ENCODE measurements at places on chromosomes 2 and 18.

DNA sequence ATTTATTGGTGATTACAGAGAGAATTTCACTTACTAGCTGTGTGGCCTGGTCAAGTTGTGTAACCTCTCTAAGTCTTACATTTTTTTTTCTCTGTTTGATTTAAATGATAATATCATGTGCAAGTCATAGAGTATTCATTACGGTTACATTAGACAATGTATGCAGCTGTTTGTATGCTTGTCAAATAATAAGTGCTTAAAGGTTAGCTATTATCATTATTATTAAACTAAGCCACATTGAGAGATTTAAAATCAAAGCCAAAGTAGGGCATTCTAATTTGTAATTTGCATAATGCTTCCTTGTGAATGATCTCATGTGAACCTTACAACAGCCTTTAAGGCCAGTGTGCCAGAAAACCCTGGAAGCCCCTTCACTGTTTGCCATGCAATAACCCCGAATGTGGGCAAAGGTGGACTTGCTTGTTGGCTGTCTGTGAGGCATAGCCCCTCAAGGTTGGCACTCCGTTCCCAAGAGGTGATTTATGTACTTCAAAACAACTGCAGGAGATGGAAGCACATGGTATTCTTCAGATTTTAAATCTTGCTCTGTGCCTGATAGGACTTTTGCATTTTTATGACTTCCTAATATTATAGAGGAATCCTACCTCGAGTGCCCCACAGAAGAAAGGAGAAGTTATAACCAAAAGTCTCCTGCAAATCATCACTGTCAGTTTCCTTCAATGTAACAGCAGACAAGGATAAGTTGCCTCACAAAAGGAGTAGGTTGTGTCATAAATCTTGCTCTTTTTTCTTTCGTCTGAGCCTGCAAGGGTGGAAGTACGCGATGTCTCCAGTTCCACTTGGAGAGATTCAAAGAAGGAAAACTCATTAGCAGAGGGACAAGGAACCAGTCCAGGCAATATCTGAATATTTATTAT is 272.0 kb downstream of the TGIF1 start:
- DNase-seq, result no peak

- DNase-seq, result no peak
Measured at GRCh38 chr18:75249672-75250470, 39.3 kb downstream of the TSHZ1 start.

DNA sequence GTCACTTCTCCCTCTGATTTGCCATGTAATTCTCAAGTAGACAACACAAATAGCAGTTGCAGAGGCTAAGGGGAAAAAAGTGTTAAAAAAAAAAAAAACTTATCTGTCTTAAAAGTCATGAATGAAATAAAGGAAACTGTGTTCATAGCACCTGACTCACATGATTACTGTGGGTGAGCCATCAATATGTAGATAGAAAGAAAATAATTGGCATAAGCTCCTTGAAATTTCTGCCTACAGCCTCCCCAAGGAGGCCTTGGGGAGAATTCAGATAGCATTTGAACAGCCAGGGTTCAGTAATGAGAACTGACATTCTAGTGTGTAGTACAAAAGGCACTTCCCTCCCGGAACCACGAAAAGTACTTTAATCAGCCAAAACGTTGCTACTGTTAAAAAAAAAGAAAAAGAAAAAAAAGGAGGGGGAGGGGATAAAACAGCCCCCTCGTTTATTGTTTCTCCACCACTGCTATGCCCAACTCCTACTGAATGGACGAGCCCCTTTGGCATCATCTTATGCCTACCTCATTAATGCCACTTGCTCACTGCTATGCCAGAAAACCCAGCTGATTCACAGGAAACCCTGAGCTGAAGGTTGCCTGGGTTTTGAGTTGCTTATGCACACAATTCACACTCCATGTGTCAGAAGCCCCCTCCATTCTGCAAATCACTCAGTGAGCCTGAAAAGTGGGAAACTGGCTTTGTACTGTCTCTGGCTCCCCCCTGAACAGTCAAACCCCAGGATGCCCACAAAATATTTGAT is 65.5 kb upstream of the KLF7 start:
- no peak for DNase-seq

GRCh38 chr2:217886091-217886490 is 116.7 kb downstream of the TNS1 start:
- DNase-seq, result no peak

GRCh38 chr18:45726603-45727002 is 2.6 kb downstream of the SLC14A1 start:
- DNase-seq, result no peak

DNA sequence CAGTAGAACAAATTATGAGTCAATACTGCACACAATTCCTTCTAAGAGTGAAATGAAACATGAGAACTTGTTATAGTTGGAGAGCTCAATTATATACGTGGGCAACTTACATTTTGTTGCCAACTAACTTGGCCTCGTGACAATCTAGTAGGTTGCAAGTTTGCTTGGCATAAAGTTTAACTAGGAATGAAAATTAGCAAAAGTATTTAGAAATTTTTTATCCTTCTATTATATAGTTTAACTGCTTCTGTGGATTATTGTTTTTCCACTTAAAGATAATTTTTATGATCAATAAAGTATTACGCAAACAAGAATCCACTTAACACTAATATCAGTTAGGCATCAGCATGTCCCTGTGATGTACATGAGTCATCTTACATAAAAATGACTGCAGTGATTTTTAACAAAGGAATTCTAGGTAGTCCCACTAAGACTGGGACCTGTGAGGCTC is 41.1 kb downstream of the FAM124B start:
- no peak for DNase-seq

GRCh38 chr2:70679259-70679658 is 88.7 kb downstream of the ADD2 start:
- DNase-seq, result no peak

GRCh38 chr2:219289537-219290361 is 10.6 kb downstream of the DNAJB2 start:
- DNase-seq, result no peak

DNA sequence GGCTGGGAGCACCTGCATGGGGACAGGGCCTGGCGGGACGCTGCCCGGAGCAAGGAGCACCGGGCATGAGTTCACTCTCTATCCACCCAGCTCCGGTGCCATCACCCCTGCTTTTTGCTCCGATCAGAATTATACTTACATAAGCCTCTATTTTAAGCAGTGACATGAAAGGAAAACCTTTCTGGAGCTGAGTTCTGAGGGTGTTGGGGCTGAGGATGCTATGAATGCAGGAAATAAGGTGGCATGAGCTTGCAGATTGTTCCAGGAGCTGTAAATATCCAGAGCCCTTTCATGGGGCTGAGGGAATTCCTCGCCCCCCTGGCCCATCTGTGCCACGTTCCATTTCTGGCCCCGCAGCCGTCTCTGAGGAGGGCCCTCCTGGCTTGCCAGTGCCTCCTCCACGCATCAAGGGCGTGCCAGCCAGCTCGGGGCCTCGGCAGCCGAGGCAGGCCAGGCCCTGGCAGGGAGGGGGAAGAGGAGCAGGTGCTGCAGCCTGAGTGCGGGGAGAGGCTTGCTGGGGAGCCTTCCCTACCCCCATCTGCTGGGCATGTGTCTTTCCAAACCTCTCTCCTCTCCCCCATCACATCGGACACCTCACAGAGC is 91.7 kb upstream of the MCFD2 start:
- DNase-seq, result no peak

DNA sequence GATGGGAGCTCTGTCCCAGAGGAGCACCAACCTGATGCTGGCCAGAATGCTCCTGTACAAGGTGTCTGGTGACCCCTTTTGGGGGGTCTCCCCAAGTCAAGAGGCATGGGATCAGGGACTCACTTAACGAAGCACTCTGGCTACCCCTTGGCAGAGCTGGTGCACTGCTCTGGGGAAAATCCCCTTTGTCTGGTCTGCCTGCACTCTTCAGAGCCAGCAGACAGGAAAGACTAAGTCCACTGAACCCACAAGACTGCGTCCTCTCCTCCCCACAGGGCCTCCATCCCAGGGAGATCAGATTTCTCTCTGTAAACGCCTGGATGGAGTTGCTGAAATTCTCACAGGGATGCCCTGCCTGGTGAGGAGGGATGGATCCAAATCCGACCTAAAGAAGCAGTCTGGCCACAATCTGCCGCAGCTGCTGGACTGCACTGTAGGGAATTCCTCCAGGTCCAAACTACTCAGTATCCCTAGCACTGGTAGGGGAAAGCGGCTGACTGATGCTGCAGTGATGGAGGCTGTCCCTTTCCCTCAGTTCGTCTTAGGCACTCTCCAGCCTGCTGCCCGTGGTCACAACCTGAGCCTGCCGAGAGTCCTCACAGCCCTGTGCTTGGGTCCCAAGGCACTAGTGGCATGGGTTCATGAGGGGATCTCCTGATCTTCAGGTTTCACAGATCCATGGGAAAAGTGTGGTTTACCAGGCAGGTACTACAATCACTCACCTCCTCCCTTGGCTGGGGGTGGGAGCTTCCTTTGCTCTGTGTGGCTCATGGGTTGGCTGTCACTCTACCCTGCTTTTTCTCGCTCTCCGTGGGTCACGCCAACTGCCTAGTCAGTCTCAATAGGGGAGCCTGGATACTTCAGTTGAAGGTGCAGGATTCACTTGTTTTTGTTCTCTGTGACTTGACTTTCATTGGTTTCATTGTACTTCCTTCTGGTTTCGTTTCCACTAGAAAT is 98.6 kb downstream of the SLC4A10 start:
- no peak for DNase-seq

- no peak for DNase-seq
Measured at GRCh38 chr18:21100146-21100545, 11.5 kb downstream of the ROCK1 start.

GRCh38 chr2:55590810-55591440 is 26.5 kb downstream of the PPP4R3B start:
- DNase-seq, result no peak

- DNase-seq, result peak; percentile 10
Measured at GRCh38 chr2:618422-618990, 58.7 kb downstream of the TMEM18 start.

GRCh38 chr18:36817039-36817438 is 11.8 kb downstream of the TPGS2 start:
- no peak for DNase-seq
